Activated gamma-delta T cell treated with anti-CD3 and anti-CD28 coated beads, Interleukin-2, amount 50 U/mL, for 16 hours (primary cell): ENCODE measurements at places on chromosomes 6 and 20.

DNA sequence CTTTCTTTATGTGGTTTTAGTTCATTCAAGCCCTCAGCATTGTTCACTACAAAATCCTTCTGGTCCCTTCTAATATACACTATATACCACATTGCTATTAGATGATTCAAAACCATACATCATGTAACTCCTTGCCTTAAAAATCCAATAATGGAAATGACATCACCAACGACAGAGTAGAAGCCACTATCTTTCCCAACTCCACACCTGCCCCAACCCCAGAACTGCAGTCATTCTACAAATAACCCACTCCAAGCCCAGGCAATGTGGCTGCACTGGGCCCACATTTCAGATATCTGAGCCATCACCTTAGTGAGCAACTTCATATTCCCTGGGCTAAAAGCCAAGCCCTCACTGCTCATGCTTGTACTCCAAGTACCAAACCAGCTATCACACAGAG lies 22.6 kb upstream of the RUNX2 start:
- DNase-seq, result no peak

GRCh38 chr6:78868116-78868515 lies 765 bp downstream of the IRAK1BP1 start:
- DNase-seq, result no peak

DNA sequence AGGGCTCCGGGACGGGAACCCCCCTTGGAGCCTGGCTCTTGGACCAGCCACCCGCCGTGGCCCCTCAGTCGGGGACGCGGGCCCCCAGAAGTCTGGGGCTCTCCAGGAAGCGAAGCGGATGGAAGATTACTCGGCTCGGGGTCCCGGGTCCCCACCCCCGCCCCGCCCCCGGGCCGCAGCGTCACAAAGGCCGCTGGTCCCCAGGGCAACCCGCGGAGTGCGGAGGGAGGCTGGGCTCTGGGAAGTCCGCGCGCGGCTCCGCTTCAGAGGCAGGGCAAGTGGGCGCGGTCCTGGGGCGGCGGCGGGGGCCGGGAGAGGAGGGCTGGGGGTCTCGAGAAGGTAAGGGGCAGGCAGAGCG lies at the start of gene FNDC11:
Gene FNDC11, plus strand, starts transcription at position 227 of the 358 bp plus-strand sequence. CDS start 1,505 bp downstream, outside the sequence.
- DNase-seq, result no peak

DNA sequence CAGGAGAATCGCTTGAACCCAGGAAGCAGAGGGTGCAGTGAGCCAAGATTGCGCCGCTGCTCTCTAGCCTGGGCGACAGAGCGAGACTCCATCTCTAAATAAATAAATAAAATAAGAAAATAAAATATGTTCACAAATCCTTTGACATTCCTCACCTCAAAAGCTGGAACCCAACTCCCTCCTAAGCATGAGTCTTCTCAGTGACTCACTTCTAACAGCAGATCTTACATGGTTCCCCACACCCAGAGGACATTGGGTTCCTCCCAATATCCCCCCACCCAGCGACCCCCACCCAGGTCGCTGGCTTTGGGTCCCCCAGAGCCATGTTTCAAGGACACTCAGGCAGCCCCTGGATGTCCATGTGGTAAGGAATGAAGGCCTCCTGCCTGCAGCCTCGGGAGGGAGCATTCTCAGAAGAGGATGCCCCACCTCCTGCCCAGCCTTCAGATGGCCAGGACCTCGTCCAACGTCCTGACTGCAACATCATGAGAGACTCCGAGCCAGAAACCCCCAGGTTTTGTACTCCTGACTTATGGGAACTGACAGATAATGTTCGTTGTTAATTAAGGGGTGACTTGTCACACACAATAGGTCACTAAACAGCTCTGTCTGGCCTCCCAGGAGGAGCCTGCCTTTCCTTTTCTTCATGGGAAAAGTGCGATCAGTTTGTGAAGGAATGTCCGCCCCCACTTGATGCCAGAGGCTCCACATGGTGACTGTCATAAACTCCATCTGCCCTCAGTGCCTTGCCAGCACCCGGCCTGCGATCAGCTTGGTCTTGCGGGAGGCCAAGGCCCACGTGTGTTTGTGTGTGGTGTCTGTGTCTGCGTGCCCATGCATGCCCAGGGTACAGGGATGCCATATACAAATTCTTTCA lies 10.1 kb upstream of the GMEB2 start:
- no peak for DNase-seq

GRCh38 chr20:45821947-45822346 lies 5.2 kb downstream of the TNNC2 start:
- DNase-seq, result no peak

DNA sequence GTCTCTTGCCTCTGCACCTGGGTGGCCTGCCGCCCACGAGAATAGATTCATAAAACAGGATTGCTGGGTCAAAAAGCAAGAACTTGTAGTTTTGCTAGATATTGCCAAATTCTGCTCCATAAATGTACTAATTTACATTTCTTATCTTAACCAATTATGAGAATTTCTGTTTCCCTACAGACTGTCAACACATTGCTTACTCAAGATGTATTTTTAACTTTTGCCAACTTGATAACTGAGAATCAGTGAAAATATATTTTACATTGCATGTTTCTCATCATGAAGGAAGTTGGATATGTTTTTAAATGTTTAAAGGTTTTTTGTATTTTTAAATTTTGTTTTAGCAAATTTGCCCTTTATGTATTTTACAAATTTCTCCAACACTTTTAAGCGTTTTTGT lies 664.8 kb downstream of the MMUT start:
- DNase-seq, result no peak

- DNase-seq, result no peak
Measured at GRCh38 chr6:11890849-11891248, 112.2 kb upstream of the ADTRP start.

- DNase-seq, result peak; percentile 23
Measured at GRCh38 chr20:62776692-62777527, 19.4 kb upstream of the MRGBP start.

DNA sequence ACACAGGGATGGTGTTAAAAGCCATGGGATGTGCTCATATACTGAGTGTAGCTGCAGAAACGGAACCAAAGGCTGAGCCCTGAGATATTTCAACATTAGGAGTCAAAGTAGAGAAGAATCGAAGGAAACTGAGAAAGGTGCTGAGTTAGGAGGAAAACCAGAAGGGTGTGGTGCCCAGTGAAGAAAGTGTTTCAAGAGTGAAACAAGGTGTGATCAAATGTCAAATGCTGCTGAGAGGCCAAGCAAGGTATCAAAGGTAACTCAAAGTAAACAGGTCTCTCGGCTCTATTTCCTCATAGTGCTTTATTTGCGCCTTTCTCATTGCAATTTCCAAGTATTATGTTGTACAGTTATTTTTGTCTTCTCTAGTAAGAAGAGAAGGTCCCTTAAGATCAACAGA lies 94.1 kb downstream of the PRDM1 start:
- DNase-seq, result no peak

DNA sequence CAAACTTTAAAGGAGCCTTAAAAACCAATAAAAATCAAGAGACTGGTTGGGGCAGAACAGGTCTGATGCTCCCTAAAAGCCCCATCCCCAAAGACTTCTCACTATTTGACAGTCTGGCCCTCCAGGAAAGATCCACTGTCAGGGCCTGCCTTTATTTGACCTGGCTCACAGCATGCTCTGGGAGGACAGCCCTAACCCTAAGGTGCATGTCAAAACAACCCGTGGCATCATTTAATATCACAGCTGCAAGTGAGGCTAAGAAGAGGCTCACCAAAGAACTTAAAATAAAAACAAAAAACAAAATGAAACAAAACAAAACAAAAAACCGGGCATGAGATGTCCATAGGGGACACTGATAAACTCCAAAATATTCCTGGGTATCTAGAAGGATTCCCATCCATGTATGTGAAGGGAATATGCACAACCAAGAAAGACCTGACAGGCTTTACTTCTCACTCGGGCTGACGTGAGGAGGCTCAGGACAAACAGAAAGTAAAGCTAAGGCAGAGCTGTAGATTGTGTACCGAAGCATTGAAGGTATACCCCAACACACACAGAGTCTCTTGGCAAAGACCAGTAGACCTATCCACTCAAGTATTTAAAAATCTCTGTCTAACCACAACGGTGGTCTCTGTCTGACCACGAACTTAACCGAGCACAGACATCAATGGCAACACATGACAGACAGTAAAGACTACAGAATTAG lies 57.3 kb downstream of the AHI1 start:
- no peak for DNase-seq

GRCh38 chr6:156949376-156949775 lies 172.2 kb downstream of the ARID1B start:
- DNase-seq, result no peak

DNA sequence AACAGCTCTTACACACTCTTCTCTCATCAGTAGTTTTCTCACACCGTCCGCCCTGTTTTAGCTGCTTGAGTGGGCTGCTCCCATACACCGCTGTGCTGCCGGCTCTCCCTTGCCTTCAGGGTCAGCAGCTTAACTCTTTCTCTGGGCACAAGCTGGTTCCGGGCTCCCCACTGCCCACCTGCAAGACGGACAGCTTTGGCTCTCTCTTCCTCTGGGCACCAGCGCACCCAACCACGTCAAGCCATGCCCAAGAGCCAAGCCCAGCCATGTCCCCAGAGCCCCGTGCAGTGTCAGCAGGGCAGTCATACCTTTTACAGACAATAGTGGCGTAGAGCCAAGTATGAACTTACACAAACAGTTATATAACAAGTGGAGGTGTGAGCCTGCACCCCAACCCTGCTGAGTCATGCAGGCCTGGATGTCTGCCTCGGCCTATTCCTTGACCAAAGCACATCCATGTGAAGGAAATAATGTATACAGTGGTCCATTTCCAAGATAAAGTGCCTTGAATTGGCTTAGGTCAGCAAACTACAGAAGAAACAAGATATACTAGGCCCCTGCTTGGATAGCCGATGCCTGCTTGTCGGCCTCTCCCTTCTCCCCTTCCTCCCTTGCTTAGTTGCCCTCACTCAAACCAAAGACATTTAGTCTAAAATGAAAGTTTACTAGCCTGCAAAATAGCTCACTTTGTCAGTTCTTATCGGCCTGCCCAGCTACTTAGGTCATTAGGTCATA lies 89.3 kb downstream of the JPH2 start:
- no peak for DNase-seq

DNA sequence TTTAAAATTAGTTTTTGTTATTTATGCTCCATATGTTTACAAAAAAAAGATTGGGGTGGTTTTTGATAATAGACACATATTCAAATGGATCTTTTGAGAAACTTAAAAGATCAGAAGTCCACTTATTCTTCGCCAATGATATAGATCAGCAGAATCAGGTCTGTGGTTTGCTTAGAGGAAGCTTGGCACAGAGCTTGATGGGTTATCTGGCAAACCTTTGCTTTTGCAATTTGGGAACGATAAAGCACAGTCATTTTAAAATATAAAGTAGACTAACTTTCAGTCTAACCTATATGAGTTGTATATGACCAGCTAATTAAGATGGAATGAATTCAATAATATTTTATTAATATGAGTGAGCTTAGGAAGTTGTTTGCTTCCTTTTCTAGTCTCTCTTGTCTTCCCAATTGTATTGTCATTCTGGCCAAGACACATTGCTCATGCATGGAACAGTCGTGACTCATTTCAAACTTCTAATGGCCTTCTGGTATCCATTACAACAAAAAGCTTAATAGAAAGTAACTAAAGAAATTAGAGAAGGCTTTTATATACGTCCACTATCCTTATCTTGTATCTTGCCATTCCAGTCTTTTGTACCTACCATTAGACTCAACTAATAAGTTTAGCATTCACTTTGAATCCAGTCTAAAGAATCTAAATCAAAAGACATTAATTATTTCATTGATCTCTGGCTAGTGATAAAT lies 118.7 kb downstream of the TBX18 start:
- DNase-seq, result no peak

DNA sequence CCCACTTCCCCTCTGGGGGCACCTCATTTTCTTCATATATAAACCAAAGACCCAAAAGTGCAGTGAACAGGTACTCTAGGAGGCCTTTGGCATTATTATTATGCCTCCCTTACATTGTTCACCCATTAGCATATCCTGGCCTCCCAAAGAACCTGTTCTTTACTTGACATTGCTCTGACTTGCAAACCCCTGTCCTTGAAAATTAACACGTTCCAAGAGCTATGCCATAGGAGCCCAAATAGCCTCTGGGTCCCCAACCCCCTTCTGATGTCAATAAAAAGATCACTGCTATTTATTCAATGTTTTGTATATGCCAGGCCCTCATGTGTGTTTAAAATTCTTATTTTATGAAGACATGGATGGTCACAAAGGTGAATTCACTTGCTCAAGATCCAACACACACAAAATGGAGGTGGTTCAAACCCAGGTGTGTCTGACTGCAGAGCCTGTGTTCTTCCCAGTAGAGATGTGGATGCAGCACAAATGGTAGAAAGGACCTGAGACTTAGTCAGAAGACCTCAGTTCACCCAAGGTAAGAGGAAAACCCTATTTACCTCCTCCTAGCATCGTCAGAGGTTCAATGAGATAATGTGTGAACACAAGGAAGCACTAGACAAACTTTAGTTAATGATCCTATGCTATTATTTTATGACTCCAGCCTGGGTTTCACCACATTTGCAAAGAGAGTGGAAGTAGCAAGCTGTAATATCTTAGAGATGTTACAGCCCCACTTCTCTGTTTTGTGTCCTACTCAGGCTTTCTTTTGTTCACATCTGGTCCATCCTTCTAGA lies 36.6 kb downstream of the BCL2L1 start:
- DNase-seq, result no peak

DNA sequence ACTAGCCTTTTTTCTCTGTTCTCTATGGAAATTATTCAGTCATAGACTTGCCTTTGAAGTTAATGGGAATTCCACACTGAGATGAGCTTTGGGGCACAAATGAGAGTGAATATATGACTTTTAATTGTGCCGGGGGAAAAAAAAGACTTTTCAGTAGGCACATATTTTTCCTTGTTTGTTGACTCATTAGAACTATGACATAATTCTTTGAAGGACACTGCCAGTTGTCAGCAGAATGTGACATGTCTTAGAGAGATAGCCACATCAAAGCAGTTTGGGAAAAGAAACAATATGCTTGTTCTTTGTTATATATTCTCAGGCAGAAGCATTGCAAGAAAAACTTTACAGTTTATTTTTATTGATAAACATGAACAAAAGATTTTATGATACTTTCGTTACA lies 138.3 kb downstream of the COL9A1 start:
- no peak for DNase-seq

DNA sequence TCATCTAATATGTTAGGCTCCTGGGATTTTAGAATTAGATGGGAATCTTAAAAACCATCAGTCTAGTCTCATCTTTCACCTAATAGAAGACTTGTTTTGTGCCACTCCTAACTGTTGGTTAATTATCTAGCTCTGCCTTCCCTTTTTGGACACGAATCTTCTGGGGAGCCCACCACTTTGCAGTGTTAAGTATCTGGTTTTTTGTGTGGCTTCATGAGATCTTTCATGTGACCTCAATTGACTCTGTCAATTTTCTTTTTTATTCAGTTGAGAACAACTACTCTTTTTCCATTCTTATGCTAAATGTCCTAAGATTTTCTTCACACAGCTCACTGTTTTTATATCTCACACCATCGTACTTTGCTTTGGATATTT lies 16.9 kb downstream of the TBPL1 start:
- no peak for DNase-seq
